ENCODE measurements at places on chromosomes 1 and 21.

DNA sequence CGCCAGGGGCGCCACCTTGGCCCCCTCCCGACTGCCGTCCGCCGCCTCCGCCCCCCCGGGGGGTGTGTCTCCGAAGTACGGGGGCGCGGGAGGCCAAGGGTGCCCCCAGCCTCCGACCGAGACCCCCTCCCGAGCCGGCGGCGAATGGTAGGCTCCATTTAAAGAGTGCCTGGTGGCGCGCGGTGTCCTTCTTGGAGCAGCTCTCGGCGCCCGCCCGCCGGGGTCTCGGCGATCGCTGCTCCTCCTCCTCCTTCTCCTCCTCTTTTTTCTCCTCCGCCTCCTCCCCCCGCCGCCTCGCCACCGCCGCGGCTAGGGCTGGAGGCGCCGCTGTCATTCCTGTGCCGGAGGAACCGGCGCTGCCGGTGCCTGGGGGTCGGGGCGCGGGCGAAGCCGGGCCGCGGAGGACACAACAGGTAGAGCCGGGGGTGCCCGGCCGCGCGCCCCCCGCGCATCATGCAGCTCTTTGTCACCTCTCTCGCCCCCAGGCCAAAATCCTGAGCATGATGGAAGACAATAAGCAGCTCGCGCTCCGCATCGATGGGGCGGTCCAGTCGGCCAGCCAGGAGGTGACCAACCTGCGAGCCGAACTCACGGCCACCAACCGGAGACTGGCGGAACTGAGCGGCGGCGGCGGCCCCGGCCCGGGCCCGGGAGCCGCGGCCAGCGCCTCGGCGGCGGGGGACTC, at the start of gene KAZN:
Gene KAZN (plus strand): TSS at position 188 of the 685 bp plus-strand sequence.
- DNase-seq = peak; percentile 72

DNA sequence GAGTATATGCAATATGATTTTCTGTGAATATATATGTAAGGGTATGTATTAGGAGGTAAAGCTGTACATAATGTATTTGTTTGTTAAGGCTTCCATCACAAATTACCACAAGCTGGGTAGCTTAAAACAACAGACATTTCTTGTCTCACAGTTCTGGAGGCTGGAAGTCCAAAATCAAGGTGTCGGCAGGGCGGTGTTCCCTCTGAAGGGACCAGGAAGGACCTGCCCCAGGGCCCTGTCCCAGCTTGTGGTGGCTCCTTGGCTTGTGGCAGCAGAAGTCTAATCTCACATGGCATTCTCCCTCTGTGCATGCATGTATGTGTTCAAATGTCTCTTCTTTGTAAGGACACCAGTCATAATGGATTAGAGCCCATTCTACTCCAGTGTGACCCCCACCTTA, 17.1 kb downstream of the TRIM67 start:
- no peak for DNase-seq

DNA sequence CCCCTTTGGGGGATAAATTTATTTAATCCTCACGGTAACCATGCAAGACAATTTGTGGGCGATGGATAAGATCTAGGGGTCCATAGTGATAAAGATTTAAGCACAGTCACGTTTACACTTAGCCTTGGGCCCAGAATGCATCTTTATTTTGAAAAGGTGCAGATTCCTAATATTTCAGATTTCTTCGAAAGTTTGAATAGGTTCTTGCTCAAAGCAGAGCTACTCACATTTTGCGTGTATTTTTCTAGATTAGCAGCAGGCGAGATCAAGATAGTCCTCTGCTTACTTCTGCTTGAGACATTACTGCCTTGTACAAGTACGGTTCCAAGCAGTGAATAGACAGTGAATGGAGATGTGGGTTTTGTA, 647 bp downstream of the TSEN15 start:
- no peak for DNase-seq

DNA sequence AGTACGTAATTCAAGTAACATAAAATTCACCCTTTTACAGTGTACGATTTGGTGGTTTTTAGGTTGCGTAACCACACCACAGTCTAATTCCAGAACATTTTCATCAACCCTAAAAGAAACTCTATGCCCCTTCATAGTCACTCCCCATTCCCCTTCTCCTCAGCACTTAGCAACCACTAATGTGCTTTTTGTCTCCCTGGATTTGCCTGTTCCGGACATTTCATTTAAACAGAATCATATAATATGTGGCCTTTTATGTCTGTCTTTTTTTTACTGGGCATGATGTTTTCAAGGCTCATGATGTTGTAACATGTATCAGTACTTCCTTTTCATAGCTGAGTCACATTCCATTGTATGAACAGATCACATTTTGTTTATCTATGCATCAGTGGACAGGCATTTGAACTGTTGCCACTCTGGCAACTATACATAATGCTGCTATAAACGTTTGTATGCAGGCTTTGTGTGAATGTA, 20.8 kb downstream of the OBSCN start:
- no peak for DNase-seq

GRCh38 chr1:203751051-203751450, 13.9 kb upstream of the LAX1 start:
- DNase-seq = no peak

- DNase-seq = no peak
Observed at GRCh38 chr1:220824031-220824989, 37.6 kb downstream of the MTARC1 start.

DNA sequence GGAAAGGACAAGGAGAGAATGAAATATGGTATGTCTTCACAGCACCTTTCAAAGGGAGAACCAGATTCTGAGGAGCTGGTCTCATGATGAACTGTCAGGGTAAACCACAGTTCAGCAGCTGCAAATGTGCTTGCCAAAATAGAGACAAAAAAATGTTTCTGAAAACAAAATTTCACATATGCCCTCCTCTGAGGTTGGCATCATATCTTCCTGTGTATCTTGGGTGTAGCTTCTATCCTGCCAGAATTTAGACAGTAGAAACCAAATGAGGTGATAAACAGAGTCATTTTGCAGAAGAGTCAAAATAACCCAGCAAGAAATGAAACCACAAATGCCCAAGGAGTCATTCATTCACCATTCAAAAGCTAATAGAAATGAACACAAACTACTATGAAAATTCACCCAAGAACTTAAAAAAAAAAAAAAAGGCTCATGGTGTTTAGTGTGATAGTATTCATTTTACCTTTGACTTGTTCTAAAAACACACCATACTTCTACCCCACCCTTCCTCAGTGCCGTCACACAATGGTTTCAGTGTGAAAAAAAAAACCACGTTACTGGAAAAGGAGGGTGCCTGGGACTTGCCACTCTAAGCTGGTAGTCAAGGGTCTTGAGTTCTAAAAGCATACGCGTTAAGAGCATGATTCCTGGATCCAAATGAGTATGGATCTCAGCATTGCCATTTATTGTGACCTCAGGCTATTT, 18.5 kb downstream of the SELL start:
- no peak for DNase-seq

GRCh38 chr1:35931446-35932157, 697 bp downstream of the AGO3 start:
- peak; percentile 23 for DNase-seq

DNA sequence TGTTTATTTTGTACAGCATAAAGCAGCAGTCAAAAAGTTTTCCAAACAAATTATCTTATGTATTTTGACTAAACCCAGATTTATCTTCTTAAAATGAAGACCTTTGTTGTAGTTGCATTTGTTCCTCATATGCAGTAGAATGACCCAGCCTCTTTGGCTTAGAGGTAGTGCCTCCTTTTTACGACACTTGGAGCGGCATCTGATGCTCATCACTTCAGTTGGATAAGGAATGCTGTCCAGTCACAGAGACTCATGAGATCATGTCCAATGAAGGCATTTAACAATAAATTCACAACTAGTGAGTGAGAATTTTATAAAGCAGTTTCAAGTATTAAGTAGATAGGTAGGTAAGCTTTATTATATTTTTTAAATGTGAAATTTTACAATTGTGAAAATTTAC, 35.2 kb downstream of the PTPRC start:
- no peak for DNase-seq
